ENCODE measurements at places on chromosomes 16 and 17.
A peak's percentile ranks its signal among the peaks of the same experiment; 100 is the strongest.

- no peak overlapping the region for H3K27ac ChIP-seq
- H3K4me1 ChIP-seq = no peaks in the 10 kb centered on the region
- DNase-seq = no peak
These were observed 7.7 kb upstream of the GINS3 start for GRCh38 chr16:58384437-58385055.

DNA sequence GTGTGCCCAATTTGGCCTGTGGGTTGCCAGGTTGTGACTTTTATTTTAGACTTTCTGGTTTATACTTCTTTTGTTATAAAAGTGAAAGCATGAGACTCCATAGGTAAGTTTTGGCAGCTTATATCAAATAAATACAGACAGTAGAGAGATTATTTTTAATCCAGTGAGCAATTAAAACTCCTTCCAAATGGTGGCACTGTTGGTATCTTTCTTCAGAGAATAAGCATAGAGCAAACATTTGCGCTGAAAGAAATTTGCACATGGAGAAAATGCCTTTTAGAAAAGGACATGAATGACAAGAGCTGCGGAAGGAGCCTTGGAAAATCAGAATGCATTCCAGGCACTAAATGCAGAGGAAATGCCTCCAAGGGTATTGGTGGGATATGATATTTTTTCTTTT is 46.1 kb upstream of the DNAJA2 start:
- H3K36me3 ChIP-seq = no peaks in the 10 kb centered on the region
- H3K4me3 ChIP-seq = no peak overlapping the region
- DNase-seq = no peak
- H3K27ac ChIP-seq = no peak overlapping the region

- no peak overlapping the region for H3K4me3 ChIP-seq
- no peaks in the 10 kb centered on the region for H3K4me1 ChIP-seq
- H3K36me3 ChIP-seq = no peaks in the 10 kb centered on the region
These were observed 1.2 kb upstream of the EPX start for GRCh38 chr17:58191241-58191896.

DNA sequence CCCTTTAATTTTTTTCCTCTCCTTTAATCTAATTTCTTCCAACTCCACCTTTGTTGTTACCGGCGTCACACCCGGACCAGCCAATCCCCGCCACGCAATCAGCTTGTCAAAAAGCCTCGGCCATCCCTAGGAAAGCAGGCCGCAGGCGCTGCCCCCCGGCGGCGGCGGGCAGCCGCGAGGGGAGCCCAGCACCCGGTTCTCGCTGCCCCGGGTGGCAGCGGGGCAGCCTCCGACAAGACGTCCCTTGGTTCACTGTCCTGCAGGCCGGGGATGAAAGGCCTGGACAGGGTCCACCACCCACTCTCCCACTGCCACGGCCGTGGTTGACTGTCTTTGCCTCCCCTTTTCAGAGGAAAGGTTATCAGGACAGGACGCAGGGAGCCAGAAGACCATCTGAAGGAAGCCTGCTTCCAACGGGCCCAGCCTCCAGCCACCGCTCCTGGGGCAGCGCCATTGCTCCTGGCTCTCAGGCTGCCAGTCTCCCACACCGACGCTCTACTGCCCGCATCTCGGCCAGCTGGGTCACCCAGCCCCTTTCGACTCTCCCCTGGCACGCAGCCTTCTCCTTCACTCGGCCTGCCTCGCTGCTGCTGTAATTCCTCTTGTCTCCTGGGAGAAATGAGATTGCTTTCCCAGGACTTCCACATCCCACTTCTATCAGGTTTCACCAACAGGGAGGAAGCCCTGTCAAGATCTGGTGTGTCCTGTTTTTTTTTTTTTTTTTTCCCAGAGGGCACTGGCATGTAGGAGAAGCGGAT is 2.8 kb upstream of the UBTF start:
- H3K36me3 ChIP-seq = peaks cover 9% of the 10 kb centered on the region
- peaks cover 2% of the 10 kb centered on the region for H3K27me3 ChIP-seq
- DNase-seq = peak; percentile 86
- peaks cover 20% of the 10 kb centered on the region for H3K4me1 ChIP-seq
- H3K27ac ChIP-seq = peak overlapping the region; percentile 91
